ENCODE measurements at places on chromosomes 2 and 18.

- no peak for DNase-seq
Observed at GRCh38 chr18:45541421-45541820, 73.9 kb upstream of the SLC14A2 start.

- DNase-seq = no peak
Observed at GRCh38 chr18:78497641-78498040, 482.0 kb upstream of the SALL3 start.

DNA sequence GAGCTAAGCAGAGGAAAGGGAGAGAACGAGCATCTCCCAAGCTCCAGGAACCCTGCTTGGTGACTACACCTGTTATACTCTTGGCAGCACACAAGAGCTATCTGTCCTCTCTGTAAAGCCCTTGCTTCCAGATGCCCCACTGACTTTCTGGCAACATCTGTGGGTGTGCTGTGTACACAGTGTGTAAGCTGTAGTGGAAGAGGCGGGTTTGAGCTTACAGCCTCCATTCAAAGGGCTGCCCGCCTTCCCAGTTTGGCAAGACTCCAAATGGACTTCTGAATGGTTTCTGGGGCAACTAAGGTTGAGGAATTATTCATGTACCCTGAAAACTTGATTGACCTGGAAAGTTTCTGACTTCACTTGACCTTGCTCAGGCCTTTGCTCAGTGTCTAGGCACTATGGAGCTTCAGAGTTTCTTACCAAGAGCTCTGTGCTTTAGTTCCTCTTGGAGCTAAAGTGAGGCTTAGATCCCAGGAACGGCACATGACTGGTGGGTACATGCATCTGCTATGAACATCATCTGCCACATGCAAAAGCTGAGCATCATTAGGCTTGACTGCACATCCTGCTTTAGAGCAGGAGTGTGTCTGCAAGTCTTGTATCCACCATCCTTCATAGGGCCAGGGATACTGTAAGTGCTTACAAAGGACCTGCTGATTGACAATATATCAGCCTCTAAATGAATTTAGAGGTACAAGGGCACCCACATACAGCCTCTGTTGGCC, 290.9 kb upstream of the SIX2 start:
- DNase-seq = no peak

DNA sequence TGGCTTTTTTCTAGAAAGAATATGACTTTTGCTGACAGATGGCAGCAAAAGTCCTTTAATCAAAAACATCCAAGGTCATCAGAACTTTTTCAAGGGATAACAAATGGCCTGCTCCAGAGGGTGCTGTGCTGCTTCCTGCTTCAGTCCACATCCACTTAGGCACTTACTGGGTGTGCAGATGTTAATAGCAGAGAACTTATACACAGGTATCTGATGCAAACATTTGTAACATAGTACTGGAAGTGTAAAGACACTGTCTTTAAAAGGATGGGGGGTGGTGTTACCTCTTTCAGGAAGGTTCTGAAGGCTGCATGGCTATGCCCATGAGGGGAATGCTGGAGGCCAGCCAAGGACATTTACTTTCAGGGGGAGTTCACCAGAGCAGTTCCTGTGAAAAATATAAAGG, 5.5 kb downstream of the HOXD8 start:
- no peak for DNase-seq

DNA sequence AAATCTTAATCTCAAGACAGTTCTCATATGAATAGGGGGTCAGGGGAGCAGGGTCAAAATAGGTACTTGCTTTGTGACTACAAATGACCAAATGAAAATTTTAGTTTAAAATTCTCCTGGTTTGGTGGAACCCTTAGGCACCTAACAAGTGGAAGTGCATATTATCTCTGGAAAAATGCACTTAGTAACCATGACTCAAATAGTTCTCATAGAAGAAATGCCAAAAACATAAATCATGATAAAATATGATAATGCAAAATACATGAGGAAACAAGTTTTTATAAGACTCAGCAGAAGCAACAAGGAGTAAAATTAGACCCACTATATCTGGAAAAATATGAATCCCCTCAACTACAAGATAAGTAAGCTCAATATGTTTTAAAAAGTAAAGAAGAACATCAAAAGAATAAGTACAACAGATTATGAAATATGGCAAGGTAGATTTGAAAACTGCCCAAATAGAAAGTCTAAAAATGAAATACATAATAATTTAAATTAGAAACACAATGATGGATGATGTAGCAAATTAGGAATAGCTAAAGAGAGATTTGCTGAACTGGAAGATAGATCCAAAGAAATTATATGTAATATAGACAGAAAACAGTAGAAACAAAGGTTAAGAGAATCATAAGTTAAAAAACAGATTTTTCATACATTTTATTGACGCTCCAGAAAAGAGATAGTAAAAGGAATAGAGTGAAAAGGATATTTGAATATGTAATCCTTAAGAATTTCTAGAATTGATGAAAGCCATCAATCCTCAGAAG, 308.3 kb downstream of the SETBP1 start:
- no peak for DNase-seq

DNA sequence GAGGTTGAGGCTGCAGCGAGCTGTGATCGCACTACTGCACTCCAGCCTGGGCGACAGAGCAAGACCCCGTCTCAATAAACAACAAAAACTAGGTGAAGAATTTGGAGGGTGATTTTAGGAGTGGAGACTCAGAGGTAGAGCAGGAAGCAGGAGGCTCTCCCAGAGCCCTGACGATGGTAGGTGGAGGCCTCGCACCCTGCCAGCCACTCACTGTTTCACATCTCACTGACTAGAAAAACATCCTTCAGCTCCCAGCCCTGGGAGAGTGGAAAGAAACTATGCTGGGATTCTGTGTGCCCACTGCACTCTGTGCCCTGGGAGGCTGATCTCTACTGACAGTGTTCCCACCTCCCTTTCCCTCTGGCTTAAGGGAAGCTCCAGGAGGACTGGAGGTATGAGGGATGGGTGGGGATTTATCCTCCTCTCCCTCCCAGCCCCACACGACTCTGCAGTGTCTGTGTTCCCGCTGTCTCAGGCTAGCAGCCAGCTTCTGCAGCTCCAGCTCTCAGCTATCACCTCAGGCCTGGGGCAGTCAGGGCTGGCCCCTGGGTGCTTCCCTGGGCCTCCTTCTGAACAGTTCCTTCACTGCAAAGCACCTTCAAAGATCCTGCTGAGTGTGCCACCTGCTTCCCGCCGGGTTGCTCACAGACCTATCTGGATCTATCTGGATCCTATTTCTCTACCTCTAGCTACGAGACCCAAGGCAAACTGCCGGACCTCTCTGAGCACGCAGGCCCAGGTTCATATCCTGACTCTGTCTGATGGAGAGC, 9.6 kb downstream of the CIB4 start:
- DNase-seq = no peak

GRCh38 chr2:142502402-142502801, 371.6 kb upstream of the LRP1B start:
- no peak for DNase-seq

DNA sequence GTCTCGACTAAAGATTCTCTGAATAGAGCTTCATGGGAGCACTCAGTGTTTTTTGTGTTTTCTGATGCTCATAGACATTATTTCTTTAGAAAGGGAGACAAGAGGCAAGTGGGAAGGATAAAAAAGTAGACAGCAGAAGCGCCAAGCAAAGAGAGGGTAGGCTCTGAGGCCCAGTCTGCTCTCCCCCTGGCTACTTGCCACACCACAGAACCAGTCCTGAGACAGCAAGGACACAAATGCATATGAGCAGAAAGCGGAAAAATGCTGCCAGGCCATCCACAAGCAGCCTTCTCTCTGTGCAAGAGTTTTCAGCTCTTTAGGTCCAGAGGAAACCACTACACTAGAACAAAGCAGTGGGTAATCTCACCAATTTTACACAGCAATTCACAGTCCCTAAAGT, 285.4 kb downstream of the ZNF521 start:
- no peak for DNase-seq

DNA sequence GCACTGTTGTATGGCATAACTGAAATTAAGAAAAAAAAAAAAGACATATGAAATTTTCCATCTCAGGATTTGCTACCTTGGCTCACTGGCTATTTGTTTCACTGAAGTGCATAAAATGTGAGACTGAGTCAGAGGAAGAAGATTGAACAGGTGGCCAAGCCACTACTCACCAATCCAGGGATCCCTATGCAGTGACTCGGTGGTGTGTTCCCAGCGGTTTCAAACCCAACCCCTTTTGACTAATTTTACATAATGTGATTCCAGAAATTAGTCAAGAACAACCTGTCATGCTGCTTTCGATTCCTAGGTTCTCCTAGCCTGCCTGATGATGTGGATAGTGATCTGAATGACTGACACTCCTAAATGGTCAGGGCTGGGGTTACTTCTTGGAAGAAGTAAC, 77.3 kb downstream of the KLHL14 start:
- DNase-seq = no peak

GRCh38 chr2:127181851-127182250, 38.2 kb downstream of the CYP27C1 start:
- no peak for DNase-seq

GRCh38 chr2:29987146-29987545, 65.8 kb upstream of the ALK start:
- DNase-seq = no peak

- DNase-seq = no peak
Observed at GRCh38 chr2:217943446-217944321, 59.1 kb downstream of the TNS1 start.

- no peak for DNase-seq
Observed at GRCh38 chr2:8306530-8307351, 375.1 kb upstream of the ID2 start.

DNA sequence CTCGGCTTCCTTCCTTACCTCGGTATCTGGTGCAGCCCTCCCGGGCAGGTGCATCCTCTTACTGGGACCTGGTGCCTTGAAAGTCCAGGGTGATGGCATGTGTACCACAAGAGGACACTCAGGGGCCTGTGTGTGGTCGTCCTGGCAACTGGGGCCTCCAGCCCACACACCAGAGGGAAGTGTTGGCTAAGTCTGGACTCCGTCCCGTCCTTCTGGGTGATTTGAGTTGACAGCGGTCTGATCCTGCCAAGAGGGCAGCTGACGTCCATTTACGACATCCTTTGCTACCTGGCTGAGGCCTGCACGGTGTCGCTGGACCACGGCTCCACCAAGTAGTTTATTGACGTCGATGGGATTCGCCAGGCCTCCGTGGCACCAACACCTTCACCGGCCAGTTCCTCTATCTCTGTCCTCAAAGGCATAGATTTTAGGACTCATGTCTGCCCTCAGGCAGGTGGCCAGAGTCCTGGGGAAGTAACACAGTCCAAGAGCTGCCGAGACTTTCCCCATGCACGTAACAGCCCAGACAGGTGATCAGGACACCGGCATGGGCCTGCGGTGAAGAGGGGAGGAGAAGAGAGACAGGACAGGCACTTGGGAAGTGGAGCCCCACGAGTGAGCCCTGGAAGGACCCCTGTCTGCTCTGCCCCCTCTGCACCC, 186.0 kb upstream of the HDAC4 start:
- no peak for DNase-seq

- peak; percentile 59 for DNase-seq
Observed at GRCh38 chr2:45860136-45861121, 209.0 kb downstream of the PRKCE start.

DNA sequence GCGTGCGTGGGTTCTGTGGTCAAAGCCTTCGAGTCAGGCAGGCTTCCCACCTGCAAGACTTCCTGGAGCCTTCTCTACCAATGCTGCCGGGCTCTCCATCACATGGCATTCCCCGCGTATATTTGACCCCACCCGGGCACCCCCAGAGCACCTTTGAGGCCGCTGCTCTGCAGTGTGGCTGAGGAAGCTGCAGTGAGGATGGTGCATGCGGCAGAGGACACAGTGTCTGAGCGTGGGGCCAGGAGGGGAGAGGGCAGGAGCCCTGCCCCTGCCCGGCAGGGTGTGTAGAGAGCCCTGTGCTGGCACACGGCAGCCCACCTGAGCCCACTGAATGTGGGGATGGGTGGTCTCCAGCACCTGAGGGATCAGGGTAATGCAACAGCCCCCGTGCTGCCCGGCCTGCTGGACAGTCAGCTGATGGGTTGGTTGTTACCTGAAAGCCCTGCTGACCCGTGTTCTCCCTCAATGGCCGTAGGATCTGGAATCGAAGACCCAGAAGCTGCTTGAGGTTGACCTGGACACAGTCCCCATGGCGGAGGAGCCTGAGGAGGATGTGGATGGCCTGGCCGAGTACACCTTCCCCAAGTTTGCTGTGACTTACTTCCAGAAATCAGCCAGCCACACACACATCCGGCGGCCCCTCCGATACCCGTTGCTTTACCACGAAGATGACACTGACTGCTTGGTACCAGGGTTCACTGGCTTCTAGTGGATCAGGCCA, 36.8 kb upstream of the GPR17 start:
- DNase-seq = no peak

DNA sequence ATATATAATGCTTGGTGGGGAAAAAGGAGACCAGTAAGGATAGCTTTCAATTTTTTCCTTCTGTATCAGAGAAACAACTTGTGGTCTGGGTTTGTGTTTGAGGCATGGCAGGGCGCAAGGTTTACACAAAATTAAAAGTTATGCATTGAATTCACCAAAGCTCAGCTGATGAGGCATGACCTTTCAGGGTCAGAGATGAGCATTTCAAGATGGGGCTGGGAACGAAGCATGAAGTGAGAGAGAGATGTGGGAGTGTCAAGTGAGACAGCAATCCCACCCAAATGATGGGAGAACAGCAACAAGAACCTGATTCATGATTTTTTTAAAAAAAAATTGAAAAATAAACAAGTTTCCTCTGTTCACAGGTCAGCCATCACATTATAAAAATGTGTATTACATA, 4.9 kb downstream of the GPR55 start:
- DNase-seq = no peak

DNA sequence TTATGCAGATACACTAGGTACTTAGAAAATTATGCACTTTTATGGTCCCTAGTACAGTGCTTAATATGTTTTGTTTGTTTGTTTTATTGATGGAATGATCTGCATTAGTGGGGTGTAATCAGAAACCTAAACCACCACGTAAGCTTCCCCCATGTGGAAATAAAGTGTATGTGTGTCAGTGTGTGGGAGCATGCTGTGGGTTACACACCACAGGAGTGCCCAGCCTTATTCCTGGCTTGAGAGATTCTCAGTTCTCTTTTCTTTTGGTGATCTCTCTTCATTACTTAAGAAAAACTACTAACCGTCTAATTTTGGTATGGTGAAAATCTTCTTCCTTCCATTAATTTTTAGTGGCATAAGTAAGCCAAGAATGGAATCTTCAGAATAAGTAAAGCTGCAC, 398.6 kb downstream of the DCDC2C start:
- DNase-seq = no peak

DNA sequence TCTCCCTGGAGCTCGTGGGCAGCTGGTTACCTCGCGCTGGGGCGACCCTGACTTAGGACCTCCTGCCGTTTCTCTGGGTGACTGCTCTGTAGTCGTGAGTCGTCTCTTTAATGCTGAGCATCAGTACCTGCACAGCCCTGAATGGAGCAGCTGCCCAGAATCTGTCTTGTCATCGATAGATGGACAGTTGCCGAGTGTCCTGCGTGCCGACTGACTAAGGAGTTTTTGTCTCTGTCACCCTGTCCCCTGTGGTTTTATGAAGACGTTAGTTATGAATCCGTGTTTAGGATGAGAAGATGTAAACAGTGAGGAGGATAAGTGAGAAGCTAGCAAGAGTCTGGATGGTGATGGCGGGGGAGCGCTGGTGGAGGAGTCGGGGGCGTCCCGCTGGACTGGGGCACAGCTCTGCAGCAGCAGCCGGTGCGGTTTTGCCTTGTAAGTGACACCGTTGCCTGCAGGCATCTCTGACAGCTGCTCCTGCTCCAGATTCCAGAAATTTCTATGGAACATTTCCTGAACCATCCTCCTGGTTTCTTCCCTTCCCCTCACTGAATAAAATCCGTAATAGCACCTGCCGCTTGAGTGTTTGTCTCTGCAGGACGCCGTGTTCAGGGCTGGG, 13.3 kb downstream of the AGAP1 start:
- DNase-seq = no peak
